Heart right ventricle (tissue), 16 donors: ENCODE measurements at places on chromosomes 4 and X. TPM values are rescaled to one million over a fixed set of nuclear protein-coding genes. Genes with fewer than 3 reads are reported as not detected.

DNA sequence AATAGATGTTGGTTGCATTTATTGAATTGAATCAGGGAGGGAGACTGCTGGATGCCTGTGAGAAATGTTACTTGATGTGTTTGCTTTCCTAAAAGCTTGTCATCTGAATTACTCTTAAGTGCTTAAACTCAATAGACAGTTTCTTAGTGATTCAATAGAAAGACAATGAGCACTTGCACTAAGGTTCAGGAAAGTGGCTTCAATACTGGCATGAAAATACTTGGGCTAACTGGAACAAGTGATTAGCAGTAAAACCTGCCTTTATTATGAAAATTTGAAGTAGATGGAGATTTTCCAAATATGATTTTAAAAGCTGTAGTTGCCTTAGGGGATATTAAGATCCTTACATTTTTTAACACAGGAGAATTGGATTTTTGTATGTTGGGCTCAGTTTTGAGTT lies 123.3 kb downstream of the RNF150 start:
- DNase-seq: no peak
- H3K4me3 ChIP-seq: no peak overlapping the region
- peaks cover 16% of the 10 kb centered on the region for H3K4me1 ChIP-seq
- no peaks in the 10 kb centered on the region for H3K27me3 ChIP-seq
- H3K36me3 ChIP-seq: no peaks in the 10 kb centered on the region

GRCh38 chr4:31539284-31540069 lies 819.3 kb downstream of the PCDH7 start:
- no peaks in the 10 kb centered on the region for H3K27me3 ChIP-seq
- H3K27ac ChIP-seq: no peak overlapping the region
- no peaks in the 10 kb centered on the region for H3K4me1 ChIP-seq
- no peak overlapping the region for H3K4me3 ChIP-seq

The CLDN22 gene
- total RNA-seq: not detected

DNA sequence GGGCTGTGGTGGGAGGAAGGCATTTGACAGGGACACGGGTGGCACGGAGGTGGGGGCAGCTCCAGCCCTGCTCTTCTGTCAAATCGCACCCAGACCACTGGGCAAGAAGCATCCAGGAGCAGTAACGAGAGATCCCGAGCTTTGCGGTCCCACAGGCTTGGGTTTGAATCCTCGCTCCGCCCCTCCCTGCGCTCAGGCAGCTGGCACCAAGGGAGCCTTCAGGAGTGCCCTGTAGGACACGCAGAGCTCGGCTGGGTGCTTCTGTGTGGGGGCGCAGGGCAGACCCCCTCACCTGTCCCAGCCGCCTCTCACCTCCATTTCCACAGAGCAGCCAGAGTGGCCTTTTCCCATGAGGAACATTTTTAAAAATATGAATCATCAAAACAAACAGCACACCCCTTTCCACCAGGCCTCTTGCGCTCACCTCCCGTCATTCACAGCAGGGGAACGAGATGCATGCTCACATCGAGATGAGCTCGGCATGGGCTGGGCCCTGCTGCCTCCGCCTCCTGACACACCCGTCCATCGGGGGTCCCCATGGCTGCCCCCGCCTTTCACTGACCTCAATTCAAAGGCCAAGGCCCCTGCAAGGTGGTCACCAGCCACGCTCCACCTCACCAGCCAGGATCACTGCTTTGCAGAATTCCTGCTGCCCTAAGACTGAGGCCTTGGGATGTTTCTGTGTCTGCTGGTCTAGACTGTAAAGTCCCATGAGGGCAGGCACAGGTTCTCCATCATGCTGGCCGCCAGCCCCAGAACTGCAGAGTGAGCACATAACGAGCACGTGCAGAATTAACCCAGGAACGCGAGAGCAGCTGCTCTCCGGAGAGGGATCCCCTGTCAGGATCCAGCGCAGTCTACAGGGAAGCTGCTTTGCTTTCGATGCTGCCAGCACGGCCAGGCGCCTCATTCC lies 52.7 kb downstream of the ACOX3 start:
- no peak overlapping the region for H3K27ac ChIP-seq
- H3K27me3 ChIP-seq: no peaks in the 10 kb centered on the region
- no peak for DNase-seq
- H3K36me3 ChIP-seq: peaks cover 85% of the 10 kb centered on the region
- H3K4me3 ChIP-seq: no peak overlapping the region

GRCh38 chr4:11566444-11567022 lies 137.8 kb upstream of the HS3ST1 start:
- H3K4me1 ChIP-seq: no peaks in the 10 kb centered on the region
- no peaks in the 10 kb centered on the region for H3K27me3 ChIP-seq

The SRPX gene
- 50.3 TPM for total RNA-seq

The GLA gene
- total RNA-seq: 8.5 TPM

GRCh38 chrX:111365770-111366325 lies 46.1 kb downstream of the DCX start:
- H3K36me3 ChIP-seq: no peaks in the 10 kb centered on the region
- H3K4me1 ChIP-seq: no peaks in the 10 kb centered on the region
- H3K4me3 ChIP-seq: no peak overlapping the region

DNA sequence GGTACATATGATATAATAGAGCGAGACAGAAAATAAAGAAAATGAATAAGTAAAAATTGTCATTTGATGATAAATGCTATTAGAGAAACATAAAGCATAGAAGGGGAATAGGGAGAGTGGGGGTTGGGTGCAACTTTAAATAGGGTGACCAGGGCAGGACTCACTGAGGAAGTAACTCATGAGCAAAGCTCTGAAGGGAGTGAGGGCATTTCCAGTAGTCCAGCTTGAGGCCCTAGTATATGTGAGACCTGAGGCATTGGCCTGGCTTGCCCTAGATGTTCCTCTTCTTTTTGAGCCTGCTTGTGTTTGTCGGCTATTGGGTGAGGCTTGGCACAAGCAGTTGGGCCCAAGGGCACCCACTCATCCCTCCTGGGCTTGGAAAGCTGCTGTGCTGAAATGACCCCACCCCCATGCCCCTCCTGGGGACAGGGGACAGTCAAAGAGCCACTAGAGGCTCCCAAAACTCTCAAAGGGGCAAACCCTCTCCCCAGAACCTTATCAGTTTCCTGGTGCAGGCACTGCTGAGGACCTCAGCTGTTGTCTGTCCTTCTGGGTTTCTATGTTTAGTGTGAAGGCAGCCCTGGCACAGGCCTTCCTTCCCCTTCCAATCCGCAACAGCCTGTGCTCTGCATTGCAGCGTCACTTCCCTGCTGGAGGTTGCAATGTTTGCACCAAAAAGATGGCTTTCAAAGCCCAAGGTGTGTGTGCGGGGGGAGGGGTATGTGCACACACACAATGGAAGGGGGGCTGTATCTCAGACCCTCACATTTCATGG lies 40.1 kb downstream of the APLN start:
- no peaks in the 10 kb centered on the region for H3K36me3 ChIP-seq
- no peak overlapping the region for H3K4me3 ChIP-seq
- no peaks in the 10 kb centered on the region for H3K4me1 ChIP-seq
- no peaks in the 10 kb centered on the region for H3K27me3 ChIP-seq

DNA sequence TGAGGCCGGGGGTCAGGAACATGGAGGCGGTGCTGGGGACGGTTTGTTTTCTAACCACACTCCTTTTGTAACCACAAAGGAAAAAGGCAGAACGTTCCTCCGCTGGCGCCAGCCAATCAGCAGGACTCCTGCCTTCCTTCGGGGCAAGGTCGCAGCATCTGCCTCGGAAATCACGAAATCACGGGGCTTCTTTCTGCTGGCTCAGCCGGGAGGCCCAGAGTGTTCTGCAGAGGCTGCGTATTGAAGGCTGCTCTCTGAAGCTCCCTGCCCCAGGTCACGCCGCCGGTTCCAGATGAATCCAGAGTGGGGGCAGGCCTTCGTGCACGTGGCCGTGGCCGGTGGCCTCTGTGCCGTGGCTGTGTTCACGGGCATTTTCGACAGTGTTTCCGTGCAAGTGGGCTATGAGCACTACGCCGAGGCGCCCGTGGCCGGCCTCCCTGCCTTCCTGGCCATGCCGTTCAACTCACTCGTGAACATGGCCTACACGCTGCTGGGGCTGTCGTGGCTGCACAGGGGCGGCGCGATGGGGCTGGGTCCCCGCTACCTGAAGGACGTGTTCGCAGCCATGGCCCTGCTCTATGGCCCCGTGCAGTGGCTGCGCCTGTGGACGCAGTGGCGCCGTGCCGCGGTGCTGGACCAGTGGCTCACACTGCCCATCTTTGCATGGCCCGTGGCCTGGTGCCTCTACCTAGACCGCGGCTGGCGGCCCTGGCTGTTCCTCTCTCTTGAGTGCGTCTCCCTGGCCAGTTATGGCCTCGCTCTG lies 9.4 kb downstream of the TMEM187 start:
- no peak overlapping the region for H3K4me3 ChIP-seq
- DNase-seq: no peak
- no peaks in the 10 kb centered on the region for H3K27me3 ChIP-seq
- no peak overlapping the region for H3K27ac ChIP-seq

The ALB gene
- total RNA-seq: not detected

DNA sequence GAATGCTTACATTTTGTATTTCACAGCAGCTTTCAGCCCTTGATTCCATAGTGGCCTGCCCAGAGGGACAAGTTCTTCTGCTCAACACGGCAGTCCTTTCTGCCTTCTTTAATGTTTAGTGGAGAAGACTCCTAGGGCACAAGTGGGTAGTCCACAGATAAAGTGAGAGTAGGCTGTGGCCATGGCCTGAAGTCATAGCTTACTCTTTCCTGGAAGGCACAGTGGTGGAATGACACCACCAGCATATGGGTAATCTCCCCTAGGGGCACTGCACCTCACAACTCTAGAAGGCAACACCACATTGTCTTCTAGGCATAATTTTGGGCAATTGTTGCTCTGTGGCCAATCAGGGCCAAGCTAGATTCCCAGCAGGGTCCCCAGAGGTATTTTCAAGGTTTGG lies 155.4 kb upstream of the MAMLD1 start:
- no peak for DNase-seq
- H3K27ac ChIP-seq: no peak overlapping the region
- peaks cover 19% of the 10 kb centered on the region for H3K27me3 ChIP-seq
- H3K4me3 ChIP-seq: no peak overlapping the region

DNA sequence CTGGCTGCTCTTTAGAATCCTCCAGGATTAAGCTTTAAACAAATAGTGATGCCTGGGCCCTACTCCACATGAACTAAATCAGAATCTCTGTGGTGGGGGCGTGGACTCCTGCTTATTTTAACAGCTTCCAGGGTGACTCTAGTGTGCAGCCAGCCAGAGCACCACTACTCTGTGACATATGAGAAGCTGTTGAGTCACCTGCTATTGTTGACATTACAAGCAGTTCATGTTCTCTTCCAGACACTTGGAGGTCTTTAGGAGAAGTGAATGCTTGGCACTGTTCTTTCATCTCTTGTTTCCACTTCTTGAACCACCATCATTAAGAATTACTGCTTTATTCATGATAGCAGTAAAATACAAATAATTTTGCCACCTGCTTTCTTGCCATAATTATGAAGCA lies 426 bp upstream of the C4orf51 start:
- peak overlapping the region; percentile 39 for H3K27ac ChIP-seq
- H3K4me3 ChIP-seq: no peak overlapping the region
- no peaks in the 10 kb centered on the region for H3K36me3 ChIP-seq
- H3K4me1 ChIP-seq: peaks cover 29% of the 10 kb centered on the region

The FAM9C gene
- 0.11 TPM for total RNA-seq

DNA sequence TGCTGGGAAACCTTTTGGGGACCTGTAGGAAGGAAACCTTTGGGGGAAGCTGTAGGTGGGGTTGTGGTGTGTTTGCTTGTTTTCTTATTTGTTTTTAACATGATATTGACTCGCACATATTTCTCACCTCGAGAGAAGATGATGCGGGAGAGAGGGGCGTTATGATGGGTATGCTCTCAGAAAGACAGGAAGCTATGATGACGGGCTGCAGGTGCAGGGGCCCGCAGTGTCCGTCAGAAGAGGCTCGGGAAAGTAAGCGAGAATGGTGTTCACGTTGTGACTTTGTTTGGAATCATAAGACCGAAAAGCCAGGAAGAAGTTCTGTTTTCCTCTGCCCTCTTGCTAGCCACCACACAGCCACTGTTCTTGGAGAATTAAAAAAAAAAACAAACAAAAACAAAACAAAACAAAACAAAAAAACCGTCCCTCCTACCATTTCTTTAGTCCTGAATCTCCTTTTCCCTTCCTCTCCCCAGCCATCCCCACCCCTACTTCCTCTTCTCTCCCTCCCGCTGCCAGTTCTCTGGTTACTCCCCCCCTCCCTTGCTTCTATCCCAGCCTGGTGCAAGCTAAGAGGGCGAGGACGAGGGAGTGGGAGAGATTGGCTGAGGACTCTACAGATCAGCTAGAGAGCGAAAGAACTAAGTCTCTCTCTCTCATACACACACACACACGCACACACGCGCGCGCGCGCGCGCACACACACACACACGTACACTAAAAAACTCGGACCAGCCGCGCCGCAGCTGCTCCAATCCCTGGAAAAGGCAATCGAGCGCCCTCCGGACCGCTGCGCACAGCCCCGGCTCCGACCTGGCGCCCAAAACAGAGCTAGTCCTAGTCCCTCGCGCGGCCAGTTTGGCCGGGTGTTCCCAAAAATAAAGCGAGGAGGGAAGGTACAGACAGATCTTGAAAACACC lies at the start of gene BMP3:
TSS of gene BMP3 (plus strand) at position 648 of the 920 bp plus-strand sequence. CDS start 577 bp downstream, outside the sequence.
- H3K27ac ChIP-seq: no peak within 1 kb of the TSS
- H3K4me1 ChIP-seq: no peaks in the 10 kb centered on the region
- H3K4me3 ChIP-seq: peak within 1 kb of the TSS; percentile 46
- H3K27me3 ChIP-seq: peaks cover 71% of the 10 kb centered on the region
- DNase-seq: no peak

DNA sequence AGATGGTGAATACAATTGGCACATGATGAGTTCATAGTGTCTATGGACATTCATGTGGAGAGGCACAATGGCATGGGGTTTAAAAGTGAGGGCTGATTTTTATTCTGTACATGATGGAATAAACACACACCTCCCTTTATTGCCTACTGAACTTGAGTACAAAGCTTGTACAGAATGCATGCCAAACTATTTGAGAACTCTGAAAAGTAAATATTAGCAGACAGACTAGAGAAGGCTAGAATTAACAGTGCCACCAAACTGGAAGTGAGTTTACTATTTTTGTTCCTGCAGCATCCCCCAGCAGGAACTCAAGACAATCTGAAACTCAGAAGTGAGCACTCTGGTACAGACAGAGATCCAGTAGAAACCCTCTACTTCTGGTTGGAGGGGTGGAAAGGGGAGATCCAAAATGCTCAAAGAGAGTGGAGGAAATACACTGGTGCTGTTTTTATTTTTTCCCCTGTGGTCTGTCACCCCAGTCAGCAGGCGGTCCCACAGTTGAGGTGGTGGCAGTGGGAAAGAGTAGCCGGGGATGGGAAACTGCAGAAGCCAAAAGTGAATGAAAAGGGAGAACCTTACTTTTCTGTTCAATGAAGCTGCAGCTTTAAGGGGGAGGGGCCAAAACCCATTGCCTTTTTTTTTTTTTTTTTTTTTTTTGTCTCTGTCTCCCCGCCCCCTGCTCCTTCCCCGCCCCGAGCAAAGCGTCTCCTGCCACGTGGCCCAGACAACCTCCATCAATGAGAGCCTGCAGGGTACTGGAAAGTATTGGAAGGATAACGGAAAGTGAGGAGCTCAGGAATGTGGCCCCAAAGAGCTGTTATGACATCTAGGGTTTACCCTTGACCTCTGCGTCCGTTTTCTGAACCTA lies 20.5 kb downstream of the AKAP4 start:
- H3K36me3 ChIP-seq: no peaks in the 10 kb centered on the region
- DNase-seq: no peak
- no peaks in the 10 kb centered on the region for H3K4me1 ChIP-seq
- H3K27ac ChIP-seq: no peak overlapping the region
- H3K27me3 ChIP-seq: no peaks in the 10 kb centered on the region

The NPY1R gene
- total RNA-seq: 0.59 TPM

GRCh38 chrX:151523351-151523750 lies 40.1 kb upstream of the PASD1 start:
- DNase-seq: no peak
- no peak overlapping the region for H3K27ac ChIP-seq
- H3K36me3 ChIP-seq: no peaks in the 10 kb centered on the region

The AMBN gene
- total RNA-seq: not detected

- no peaks in the 10 kb centered on the region for H3K36me3 ChIP-seq
- no peak overlapping the region for H3K27ac ChIP-seq
- no peak for DNase-seq
Measured at GRCh38 chr4:118799231-118799942, 36.5 kb downstream of the SEC24D start.
